Urinary bladder (tissue), 4 donors: ENCODE measurements at places on chromosomes 5 and 9.

DNA sequence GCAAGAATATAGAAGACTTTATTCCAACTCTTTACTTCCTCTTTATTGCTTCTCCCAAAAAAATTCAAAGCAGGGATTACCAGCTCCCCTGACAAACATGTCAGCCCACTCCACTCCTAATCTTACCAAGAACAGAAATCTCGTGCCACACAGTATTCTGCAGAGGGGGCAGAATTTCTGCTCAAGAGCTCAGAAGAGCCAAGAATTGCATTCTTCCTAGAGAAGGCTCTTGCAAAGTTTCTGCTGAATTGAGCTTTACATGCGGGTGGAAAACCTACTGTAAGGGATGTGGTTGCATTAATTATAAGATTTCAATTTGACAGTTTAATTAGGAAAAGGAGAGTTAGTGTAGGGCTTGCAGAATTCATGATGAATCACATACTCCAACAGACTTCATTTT lies 428.5 kb downstream of the CETN3 start:
- no peak for DNase-seq

- DNase-seq: no peak
These were observed 2.8 kb downstream of the SRA1 start for GRCh38 chr5:140554454-140554853.

DNA sequence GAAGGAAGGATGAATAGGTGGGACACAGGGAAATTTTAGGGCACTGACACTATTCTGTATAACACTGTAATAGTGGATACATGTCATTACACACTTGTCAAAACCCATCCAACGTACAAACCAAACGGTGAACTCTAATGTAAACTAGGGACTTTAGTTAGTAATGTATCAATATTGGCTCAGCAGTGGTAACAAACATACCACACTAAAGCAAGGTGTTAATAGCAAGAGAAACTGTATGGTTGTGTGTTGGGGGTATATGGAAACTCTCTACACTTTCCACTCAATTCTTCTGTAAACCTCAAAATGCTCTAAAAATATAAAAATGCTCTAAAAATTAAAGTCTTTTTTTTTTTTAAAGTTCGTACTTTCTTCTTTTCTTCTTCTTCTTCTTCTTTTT lies 293.1 kb upstream of the PANK3 start:
- no peak for DNase-seq

GRCh38 chr5:172800088-172800551 lies 29.1 kb upstream of the DUSP1 start:
- DNase-seq: no peak

- DNase-seq: no peak
These were observed 1.5 kb downstream of the ST6GALNAC4 start for GRCh38 chr9:127915325-127915752.

GRCh38 chr5:5456858-5457257 lies 34.4 kb downstream of the ICE1 start:
- no peak for DNase-seq

GRCh38 chr9:4883326-4883873 lies 90.7 kb downstream of the RCL1 start:
- no peak for DNase-seq

DNA sequence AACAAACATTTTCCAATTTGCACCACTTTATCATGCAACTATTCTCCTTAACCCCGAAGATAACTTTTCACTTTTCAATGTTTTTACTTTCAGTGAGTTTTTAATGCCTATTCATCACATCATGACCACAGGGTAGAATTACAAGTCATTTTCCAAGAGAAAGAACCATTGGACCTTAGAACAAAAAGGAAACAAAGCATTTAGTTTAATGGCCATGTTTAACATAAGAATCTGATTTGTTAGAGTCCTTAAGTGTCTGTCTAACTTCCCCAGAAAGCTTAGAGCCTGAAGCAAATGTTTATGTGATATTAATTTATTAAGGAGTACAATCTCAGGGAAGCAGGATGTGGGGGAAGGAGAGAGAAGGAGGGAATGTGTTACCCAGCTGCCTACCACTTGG lies 325.8 kb upstream of the RIOK2 start:
- no peak for DNase-seq

- no peak for DNase-seq
These were observed 114.0 kb downstream of the KCNIP1 start for GRCh38 chr5:170617533-170618490.

GRCh38 chr9:114004221-114004716 lies 73.8 kb downstream of the AMBP start:
- DNase-seq: no peak

- no peak for DNase-seq
These were observed 33.1 kb downstream of the CRB2 start for GRCh38 chr9:123389070-123389469.

GRCh38 chr5:88553986-88554385 lies 285.3 kb upstream of the TMEM161B start:
- DNase-seq: no peak

- DNase-seq: no peak
These were observed 419.4 kb downstream of the SEMA5A start for GRCh38 chr5:9126490-9126889.

DNA sequence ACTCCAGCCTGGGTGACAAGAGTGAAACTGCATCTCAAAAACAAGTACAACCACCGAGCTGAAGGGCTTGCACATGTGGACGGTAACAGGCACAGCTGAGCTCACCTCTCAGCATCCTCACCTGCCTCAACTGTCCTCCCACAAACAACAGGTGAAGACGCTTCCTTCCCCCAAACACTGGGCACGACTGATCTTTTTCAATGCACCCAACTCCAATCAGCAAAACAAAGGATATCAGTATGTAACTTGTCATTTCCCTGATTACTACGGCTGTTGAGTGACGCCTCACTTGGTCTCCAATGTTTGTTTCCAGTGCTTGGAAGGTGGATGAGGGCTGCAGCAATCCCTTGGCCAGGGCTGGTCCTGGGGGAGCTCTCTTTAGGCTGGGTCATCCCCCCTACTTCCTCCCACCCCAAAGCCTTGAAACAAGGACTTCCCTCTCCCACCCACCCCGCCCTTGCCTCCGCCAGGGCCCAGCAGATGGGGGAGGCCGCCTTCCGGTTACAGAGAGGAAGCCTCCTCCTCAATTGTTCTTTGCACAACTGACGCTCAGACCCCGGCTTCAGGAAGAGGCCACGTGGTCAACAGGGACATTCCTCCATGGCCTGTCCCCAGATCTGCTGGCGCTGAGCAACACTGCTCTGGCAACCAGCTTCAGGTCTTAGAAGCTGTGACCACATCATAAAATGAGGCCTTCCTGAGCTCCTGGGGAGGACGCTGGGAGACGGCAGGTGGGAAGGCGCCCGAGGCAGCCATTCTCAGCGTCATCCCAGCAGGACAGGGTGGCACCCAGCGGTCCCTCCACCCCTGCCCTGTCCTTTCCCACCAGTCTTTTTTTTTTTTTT lies 5.9 kb downstream of the FAM78A start:
- DNase-seq: no peak

- no peak for DNase-seq
These were observed 61.5 kb downstream of the MAMDC2 start for GRCh38 chr9:70105147-70105546.

- DNase-seq: no peak
These were observed 396.9 kb downstream of the CTNND2 start for GRCh38 chr5:11507156-11507910.

DNA sequence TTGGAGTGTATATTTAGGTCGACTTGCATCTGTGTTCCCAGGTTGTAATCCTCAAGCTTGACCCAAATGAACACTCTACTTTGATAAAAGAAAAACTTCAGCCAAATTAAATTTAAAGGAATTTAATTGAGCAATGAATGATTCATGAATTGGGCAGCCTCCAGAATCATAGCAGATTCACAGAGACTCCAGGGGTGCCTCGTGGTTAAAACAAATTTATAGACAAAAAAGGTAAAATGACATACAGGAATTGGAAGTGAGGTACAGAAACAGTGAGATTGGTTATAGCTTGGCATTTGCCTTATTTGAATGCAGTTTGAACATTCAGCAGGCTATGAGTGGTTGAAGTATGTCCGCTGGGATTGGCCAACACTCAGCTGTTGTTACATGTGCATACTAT lies 21.6 kb upstream of the SPATA31D4 start:
- no peak for DNase-seq

- DNase-seq: no peak
These were observed 124.0 kb downstream of the RGS3 start for GRCh38 chr9:113587471-113588031.

- DNase-seq: no peak
These were observed 176.0 kb downstream of the HMHB1 start for GRCh38 chr5:143987751-143988560.

GRCh38 chr5:125410537-125411070 lies 664.2 kb upstream of the ZNF608 start:
- peak; percentile 65 for DNase-seq

DNA sequence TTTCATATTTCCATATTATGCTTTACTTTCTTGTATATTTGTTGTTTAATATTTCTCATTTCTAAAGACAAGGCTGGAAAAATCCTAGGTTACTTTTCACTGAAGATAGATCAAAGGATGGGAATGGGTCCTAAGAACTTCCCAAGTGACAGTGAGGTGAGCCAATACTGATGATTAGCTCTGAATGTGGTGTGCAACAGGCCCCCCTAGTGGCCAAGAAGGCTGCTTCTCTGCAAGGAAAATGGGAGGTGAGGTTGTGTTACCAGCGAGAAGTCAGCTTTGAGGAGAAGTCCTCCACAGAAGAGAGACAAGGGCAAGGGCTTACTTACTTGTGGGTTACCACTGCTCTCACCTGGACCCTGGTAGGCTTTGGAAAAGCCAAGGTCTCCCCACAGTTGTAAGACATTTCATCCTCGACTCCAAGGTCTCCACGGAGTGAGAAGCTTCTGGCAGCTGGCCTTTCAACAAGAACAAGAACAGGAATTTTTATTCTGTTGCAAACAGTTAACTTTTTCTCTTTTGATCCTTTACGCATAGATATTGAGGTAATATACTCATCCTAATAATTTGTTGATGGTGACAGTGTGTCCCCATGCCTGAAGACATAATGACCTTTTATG lies 69.9 kb downstream of the MAMDC2 start:
- no peak for DNase-seq

- DNase-seq: no peak
These were observed 196.2 kb downstream of the DIRAS2 start for GRCh38 chr9:90446200-90446948.

- DNase-seq: no peak
These were observed 34.9 kb upstream of the FOXI1 start for GRCh38 chr5:170070556-170071412.

- no peak for DNase-seq
These were observed 10.6 kb downstream of the MYOZ3 start for GRCh38 chr5:150671509-150672236.

GRCh38 chr9:37511016-37512010 lies 25.6 kb downstream of the POLR1E start:
- DNase-seq: no peak

- DNase-seq: no peak
These were observed 9.7 kb downstream of the LRRC14B start for GRCh38 chr5:200985-201384.

DNA sequence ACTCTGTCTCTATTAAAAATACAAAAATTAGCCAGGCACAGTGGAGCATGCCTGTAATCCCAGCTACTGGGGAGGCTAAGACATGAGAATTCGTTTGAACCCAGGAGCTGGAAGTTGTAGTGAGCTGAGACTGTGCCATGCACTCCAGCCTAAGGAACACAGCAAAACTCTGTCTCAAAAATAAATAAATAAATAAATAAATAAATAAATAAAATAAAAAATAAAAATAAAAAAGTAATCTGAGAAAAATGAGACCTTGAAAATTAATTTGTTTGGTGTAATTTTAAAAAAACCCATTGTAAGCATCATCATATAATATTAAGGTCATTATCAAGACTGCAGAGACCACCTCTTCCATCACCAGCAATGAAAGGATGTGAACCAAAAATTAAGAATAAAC lies 997.1 kb downstream of the CDH18 start:
- no peak for DNase-seq

- no peak for DNase-seq
These were observed 58.3 kb downstream of the TMEM174 start for GRCh38 chr5:73231246-73231778.

- DNase-seq: no peak
These were observed 525.2 kb downstream of the AGTPBP1 start for GRCh38 chr9:85216601-85217000.

DNA sequence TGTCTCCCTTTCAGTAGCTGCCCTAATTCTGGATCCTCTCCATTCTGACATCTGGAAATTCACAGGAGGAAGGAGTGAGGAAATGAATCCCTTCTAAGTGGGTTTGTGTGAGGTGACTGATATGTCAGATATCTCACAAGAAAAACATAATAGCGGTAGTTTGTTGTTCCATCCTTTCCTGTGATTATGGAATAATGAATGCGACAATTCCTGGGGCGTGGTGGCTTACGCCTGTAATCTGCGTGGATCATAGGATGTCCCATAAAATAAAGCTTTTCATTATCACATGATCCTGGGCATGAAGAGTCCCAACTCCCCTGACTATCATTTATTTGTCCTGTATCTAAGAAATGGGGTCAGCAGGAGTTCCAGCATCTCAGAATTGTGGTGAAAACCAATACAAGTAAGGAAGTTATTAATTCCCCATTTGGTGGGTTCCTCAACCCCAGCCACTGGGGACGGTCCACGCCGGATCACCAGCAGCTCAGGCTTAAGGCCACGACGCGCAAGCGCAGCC lies 375 bp upstream of the C5orf24 start:
- no peak for DNase-seq

DNA sequence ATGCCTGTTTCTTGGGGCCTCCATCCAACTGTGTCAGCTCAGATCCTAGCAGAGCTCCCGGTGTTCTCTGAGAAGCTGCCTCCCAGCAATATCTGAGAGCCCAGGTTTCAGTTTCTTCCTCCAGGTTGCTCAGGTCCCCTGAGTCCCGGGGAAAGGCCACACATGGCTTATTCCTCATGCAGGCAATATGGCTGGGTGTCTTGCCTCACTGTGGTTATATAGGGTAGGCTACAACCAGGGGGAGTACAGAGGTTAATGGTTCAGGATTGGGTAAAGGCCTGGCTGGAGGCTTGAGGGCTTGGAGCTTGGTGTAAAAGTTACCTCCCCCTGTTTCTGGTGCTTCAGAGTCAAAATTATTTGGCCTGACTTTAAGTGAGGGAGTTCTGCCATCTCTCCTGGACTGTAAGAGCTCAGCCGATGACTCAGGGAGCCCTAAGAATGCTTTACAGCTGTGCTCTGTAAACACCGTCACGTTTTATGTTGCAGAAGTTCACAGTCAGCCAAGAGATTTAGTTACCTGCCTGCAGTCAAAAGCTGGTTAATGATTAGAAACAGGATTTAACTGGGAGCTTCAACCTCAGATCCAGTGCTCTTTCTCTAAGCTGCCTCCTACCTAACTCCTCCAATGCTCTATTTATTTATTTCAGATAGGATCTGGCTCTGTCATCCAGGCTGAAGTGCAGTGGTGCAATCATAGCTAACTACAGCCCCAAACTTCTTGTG lies 24.3 kb upstream of the UBAP2 start:
- no peak for DNase-seq
